ENCODE measurements at places on chromosomes 11 and 22. TPM values are rescaled to one million over a fixed set of nuclear protein-coding genes. Genes with fewer than 3 reads are reported as not detected.

The CDON gene
- total RNA-seq, result 18.6 TPM

DNA sequence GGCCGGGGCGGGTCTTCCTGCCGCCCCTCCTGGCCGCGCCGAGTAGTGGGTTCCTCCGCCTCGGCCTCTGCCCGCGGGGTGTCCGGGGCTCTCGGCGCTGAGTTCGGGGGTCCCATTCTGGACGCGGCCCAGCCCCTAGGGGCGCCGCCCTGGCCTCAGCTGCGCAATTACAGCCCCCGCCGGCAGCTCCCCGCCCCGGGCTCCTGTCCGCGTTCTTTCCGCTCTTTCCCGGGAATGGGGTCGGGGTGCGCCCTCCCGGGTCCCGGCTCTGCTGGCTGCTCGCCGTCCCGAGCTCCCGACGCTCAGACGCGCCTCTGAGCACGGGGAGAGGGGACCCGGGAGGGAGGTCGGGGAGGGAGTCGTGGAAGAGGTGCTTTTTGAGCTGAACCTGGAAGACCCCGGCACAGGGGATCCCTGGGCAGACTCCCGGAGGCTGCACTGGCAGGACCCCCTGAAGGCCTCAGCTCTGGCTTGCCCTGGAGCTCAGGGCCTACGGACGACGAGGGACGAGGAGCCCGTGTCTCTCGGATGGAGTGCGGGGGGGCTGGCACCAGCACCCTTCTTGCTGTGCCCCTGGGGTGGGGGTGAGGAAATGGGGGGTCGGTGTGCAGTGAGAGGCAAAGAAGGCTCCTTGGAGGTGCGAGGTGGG lies 558 bp downstream of the TSPAN4 start:
- no peak for DNase-seq

DNA sequence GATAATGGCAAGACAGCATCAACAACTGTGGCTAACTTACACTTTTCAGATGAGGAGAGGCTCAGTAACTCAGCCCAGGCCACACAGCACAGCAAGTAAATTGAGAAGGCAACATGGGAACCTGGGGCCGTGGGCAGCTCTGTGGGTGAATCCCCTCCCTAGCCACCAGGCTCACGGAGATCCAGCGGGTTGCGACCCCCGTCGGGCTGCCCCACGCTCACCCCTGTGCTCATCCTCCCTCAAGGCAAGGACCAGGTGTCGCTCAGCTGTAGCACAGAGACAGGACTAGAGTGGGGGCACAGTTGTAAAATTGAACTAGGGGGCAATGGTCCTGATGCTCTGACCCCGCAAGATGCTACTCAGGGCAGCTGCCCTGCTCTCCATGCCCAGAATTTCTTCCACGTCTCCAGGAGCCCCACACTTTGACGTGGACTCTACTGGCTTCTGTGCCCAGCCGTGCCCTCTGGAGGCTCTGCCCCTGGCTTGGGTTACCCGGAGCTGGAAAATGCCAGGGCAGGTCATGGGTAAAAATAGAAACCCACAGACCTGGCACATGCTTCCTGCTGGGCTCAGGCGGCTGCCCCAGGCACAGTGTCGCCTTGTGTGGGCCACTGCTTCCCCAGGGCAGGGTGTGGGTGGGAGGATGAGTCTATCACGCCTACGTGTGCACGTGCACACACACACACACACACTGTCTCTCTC lies 9.0 kb downstream of the TUBA8 start:
- DNase-seq, result no peak

DNA sequence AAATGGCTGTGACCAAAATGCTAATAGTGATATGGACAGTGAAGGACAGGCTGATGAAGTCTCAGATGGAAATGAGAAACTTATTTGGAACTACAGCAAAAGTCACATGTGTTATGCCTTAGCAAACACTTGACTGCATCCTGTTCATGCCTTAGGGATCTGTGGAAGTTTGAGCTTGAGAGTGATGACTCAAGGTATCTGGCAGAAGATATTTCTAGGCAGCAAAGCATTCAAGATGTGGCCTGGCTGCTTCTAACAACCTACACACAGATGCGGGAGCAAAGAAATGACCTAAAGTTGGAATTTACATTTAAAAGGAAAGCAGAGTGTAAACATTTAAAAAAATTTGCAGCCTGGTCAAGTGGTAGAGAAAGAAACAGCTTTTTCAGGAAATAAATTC lies 28.1 kb upstream of the CD81 start:
- DNase-seq, result no peak

Measured in Right ventricle myocardium inferior (tissue), 1 donor.